DMS79 (cell line): ENCODE measurements at places on chromosomes 12 and 14.

GRCh38 chr14:59538936-59539335 is 37.7 kb downstream of the CCDC175 start:
- DNase-seq: no peak

DNA sequence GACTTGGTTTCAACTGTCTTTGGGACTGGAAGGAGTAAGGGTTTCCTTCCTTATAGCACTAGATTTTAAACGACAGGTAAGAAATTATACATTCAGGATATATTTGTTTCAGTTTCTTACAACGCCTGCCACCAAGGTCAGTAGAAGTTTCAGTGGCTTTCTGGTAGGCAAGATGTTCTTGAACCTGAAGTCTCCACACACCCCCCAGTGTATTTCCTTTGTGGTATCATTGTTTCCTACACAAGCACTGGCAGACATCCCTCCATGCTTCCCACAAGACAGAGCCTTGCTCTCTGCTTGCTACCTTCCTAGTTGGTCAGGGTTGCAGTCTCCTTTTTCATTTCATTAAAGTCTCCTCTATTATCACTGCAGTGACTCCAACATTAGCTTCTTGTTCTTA is 283.1 kb downstream of the FLRT2 start:
- no peak for DNase-seq

DNA sequence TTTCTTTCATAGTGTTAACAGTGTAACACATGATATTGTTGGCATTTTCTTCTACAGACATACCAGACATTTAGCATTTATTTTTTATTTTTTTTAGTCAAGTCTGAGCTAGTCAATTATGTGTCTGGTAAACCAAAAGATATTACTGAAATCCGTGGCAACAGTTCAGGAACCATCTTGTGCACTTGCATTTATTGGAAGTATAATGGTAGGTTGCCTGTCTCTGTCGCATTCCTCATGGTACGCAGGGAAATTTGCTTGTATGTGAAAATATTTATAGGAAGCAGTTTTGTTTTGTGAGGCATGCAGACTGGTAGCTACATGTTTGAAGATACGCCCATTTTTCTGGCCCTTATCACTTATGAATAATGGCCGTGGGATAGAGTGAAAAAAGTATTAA is 186.1 kb upstream of the SLC38A2 start:
- DNase-seq: no peak

DNA sequence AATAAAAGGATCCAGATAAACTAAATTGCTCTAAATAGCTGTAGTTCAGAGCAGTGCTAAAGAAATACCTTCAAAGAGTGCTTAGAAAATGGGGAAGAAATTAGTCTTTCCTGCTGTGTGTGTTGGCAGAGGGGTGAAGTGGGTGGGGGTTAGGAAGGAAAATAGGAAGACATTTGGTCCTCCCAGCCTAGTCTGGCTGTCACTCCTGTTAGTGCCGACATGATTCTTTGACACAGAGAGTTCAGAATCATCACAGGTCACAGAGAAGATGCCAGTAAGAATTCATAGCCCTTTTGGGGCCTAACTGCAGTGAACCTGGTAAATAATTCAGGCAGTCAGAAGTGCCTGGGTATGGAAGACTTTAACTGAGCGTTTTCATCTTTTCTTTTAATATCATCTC is 74.8 kb downstream of the FLRT2 start:
- no peak for DNase-seq

GRCh38 chr14:22850944-22851764 is 14.8 kb downstream of the MMP14 start:
- no peak for DNase-seq
